ENCODE measurements at places on chromosomes 7 and 10.

GRCh38 chr10:5600908-5601307, 65.5 kb downstream of the ASB13 start:
- H3K27ac ChIP-seq = no peak overlapping the region
- no peak for DNase-seq
- H3K36me3 ChIP-seq = no peaks in the 10 kb centered on the region
- H3K4me3 ChIP-seq = no peak overlapping the region
- H3K4me1 ChIP-seq = peaks cover 18% of the 10 kb centered on the region
- H3K27me3 ChIP-seq = no peaks in the 10 kb centered on the region

DNA sequence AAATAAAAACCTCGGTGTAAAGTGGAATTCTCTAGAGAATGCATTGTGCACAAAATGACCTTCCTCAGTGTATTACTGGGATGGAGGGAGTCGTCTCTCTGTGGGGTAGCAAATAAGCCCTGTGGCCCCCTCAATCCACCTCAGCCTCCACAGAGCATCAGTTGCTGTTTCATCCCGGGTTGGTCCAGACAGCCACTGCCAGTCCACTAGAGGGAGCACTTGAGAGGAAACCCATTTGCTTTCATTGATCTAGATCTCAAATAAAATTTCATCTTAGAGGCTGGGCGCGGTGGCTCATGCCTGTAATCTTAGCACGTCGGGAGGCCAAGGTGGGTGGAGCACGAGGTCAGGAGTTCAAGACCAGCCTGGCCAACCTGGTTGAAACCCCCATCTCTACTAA, 1128.7 kb downstream of the CNTNAP2 start:
- H3K27ac ChIP-seq = no peak overlapping the region
- no peak for DNase-seq
- no peaks in the 10 kb centered on the region for H3K36me3 ChIP-seq
- no peaks in the 10 kb centered on the region for H3K4me1 ChIP-seq

DNA sequence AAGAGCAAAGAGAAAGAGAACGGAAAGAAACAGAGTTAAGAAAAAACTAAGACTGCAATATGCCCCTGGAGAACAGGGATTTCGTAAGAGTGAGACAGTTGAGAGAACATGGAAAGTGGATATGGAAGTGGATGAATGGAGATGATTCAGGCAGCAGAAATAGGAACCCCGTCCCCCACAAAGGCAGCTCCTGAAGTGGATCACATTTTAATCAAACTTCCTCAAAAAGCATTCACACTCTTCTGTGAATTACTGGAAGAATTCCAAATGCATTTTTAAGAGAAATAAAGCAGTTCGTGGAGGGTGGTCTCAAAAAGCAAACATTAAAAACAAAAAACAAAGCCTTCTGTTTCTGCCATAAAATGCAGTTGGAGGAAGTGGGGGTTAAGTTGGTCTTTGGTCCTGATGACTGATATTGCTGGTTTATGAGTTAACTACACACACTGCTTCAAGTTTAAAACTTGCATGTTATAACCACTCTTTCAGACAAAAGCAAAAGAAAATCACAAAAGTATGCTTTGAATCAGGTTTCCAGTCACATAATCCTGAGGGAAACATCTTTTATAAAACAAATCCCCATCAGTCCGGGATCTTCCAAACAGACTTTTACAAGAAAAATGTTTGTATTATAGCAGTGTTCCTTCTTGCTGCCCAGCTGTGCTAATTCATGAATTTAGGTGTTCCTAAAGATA, 214.3 kb downstream of the FANK1 start:
- no peak for DNase-seq
- no peaks in the 10 kb centered on the region for H3K27me3 ChIP-seq
- no peak overlapping the region for H3K4me3 ChIP-seq
- no peak overlapping the region for H3K27ac ChIP-seq
- H3K4me1 ChIP-seq = no peaks in the 10 kb centered on the region

DNA sequence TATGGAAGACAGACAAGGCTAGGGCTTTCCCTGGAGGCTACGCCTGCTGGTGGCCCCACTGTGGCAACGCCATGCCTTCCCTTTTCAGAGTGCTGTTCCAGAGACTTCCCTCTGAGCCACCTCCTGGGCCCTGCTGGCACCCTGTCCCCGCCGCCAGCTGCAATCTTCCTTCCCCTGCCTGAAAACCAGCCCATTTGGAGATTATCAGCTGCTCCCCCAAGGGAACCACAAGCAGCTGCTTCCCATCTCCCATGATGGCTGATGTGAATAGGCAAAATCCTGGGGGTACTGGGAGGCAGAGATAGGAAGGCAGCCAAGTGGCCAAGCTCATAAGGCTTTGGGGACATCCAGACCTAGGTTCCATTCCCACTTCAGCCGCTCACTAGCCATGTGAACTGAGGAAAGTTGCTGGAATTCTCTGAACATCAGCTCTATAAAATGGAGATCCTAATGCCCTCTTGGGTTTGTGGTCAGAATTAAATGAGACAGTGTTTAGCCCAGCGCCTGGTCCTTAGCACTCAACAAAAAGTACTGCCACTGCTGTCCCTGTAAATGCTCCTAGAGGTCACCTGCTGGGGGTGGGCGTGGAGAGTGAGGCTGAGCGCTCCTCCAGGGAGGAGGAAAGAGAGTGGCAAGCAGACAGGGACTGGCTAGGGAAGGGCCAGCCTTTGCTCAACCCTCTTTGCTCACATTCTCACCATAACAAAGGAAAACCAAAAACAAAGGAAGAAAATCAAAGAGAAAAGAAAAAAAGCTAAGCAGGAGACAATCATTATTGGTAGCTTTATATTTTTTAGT, 5.9 kb downstream of the TSPAN33 start:
- peaks cover 6% of the 10 kb centered on the region for H3K4me1 ChIP-seq
- no peak for DNase-seq
- no peak overlapping the region for H3K27ac ChIP-seq
- no peaks in the 10 kb centered on the region for H3K36me3 ChIP-seq

GRCh38 chr7:103336761-103337160, 7.8 kb downstream of the DNAJC2 start:
- no peak overlapping the region for H3K27ac ChIP-seq
- no peak overlapping the region for H3K4me3 ChIP-seq
- DNase-seq = no peak

GRCh38 chr10:117734731-117735405, 192.3 kb downstream of the EMX2 start:
- no peaks in the 10 kb centered on the region for H3K4me1 ChIP-seq
- DNase-seq = no peak
- H3K27me3 ChIP-seq = peaks cover 16% of the 10 kb centered on the region
- H3K36me3 ChIP-seq = no peaks in the 10 kb centered on the region

DNA sequence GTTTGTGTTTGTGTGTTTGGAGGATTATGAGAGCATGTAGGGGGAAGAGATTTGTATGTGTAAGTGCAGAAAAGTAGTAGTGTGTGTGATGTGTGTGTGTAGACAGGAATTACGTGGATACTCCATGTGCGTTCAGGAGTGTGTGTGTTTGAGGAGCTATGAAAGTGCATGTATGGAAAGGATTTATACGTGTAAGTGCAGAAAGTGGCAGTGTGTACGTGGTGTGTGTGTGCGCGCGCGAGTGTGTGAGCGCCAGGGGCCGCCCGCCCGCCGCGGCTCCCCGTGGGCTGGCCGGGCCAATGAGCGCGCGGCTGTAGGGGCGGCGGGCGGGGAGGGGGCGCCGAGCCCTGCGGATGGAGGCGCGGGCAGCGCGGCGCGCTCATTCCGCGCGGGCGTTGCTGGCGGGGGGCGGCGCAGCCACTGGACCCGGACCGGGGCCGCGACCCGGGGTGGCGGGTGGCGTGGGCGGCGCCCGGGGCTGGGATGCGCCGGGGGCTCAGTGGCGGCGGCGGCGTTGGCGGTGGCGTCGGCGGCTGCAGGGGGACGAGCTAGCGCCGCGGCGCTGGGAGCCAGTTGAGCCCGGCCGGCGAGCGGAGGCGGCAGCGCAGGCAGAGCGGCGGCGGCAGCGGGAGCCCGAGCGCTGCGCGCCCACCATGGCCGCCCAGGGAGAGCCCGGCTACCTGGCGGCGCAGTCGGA, at the start of gene BICC1:
Gene BICC1, plus strand, starts transcription at position 382 of the 697 bp plus-strand sequence. Its CDS starts 272 bp downstream, at position 654.
- H3K4me1 ChIP-seq = peaks cover 22% of the 10 kb centered on the region
- no peaks in the 10 kb centered on the region for H3K36me3 ChIP-seq
- peak within 1 kb of the TSS; percentile 40 for H3K4me3 ChIP-seq
- no peak for DNase-seq
- H3K27ac ChIP-seq = peak within 1 kb of the TSS; percentile 60

DNA sequence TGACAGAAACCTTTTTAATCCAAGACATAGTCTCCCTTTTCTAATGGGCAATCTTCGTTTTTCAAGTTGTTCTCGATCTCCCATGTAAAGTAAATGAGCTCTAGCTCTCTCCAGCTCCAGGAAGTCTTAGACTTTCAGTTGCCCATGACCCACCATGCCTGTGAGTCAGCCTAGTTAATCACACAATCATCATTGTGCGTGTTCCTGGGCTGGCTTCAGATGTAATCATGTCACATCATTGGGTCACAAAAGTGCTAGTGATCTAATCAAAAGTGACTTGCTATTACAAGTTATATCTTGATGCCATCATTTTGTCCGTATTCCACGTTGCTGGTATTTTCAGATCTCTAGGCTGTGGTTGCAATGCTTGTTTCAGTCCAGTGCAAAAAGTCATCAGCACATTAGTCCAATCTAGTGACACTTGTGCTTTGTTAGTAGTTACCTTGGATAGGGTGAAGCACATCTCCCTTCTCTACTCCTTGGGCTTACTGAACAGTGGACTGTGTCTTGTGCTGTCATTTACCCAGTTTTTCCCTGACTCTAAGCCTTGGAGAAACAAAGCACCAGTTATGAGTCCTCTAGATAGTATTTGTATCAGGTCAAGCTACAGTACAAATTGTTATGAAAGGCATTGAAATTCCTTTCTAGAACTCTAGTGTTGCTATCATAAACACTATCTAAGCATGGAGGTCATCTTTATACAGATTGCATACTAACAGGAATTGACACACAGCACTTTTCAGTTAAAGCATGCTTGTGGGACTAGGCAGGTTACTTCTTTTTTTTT, 316.6 kb downstream of the GFRA1 start:
- no peaks in the 10 kb centered on the region for H3K36me3 ChIP-seq
- H3K27me3 ChIP-seq = no peaks in the 10 kb centered on the region
- no peaks in the 10 kb centered on the region for H3K4me1 ChIP-seq

DNA sequence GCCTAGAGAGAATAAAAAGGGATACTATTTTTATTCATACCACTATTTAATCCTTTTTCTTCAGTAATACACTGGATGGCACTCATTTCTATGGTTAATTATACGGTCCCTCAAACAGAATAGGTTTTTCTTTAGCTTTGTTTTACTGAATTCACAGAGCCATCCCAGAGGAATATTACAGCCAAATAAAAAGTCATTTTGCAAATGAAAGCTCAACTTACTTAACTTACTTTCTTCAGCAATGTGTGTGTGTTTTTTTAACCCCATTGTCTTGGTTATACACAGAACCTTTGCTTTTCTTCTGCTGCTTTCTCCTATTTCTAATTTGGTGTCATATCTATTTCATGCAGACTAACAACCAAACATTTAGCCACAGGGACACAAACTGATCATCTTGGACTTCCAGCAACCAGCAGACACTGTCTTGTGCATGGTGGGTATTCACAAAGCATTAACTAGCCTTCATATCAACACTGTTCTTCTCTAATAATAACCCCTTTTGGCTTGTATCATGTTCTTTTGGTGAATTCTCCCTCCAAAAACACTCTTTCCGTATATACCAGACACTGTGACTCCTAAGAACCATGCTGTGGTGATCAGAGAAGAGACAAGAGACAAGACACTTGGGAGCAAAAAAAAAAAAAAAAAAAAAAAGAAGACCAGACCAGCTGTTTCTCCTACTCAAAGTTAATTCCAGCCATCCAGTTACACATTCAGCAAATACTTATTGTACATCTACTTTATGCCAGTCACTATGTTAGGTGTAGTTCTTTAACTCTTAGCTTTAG, 40.4 kb downstream of the PIP4K2A start:
- H3K36me3 ChIP-seq = no peaks in the 10 kb centered on the region
- no peak overlapping the region for H3K27ac ChIP-seq
- H3K4me1 ChIP-seq = peaks cover 38% of the 10 kb centered on the region
- H3K27me3 ChIP-seq = no peaks in the 10 kb centered on the region
- no peak for DNase-seq
- no peak overlapping the region for H3K4me3 ChIP-seq

DNA sequence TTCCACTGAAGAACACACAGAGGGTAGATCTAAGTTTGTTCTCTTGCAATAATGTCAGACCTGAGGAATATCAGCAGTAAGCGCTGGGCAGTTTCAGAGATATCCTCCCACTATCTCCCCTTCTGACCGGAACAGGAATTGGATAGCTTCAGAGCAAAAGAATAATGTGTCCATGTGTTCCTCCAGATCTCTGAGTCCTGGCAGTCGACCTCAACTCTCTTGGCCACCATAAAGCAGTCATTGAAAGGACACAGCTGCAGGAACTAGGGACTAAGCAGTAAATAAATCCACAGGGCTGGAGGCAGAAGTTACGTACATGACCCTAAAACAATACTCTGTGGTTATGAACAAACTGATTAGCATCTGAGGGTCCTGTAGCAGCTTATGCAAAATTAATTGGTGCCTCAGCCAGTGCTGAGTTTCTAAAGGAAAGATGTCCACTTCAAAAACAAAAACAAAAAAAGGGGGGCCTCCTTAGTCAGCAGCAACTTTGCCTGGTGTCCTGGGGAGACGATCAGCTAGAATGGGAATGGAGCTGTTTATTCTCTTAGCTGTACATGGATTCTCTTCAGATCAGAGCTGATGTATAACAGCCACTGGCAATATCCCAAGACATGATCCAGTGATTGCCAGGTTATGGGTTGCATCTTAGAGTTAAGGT, 6.4 kb upstream of the PRTFDC1 start:
- no peaks in the 10 kb centered on the region for H3K4me1 ChIP-seq
- no peak overlapping the region for H3K27ac ChIP-seq
- H3K27me3 ChIP-seq = no peaks in the 10 kb centered on the region
- no peak overlapping the region for H3K4me3 ChIP-seq
- no peaks in the 10 kb centered on the region for H3K36me3 ChIP-seq

GRCh38 chr7:66255534-66256100, 50.5 kb downstream of the TPST1 start:
- H3K36me3 ChIP-seq = no peaks in the 10 kb centered on the region
- H3K27me3 ChIP-seq = no peaks in the 10 kb centered on the region
- no peak overlapping the region for H3K27ac ChIP-seq

DNA sequence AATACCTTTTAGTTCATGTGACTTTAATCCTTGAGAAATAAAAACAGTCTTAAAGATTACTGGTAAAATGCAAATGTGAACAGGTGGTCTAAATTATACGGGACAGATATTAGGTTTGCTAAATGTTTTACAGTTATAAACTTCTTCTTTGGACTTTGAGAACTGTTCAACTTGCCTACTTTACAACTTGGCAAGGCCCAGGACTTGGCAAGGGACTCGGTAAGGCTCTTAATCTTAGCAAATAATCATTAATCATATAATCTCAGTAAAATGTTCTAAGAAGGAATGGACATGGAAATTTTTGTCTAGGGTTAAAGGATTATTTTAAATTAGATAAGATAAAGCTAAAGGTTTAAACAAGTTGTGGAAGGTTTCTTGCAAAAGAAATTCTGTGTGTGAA, 4.8 kb upstream of the UBE2D4 start:
- H3K4me3 ChIP-seq = no peak overlapping the region
- no peak for DNase-seq
- no peak overlapping the region for H3K27ac ChIP-seq
- peaks cover 20% of the 10 kb centered on the region for H3K4me1 ChIP-seq
- H3K27me3 ChIP-seq = no peaks in the 10 kb centered on the region
- peaks cover 4% of the 10 kb centered on the region for H3K36me3 ChIP-seq

Measured in esophagus squamous epithelium (tissue), 5 donors.